Ascending aorta (tissue), 2 donors: ENCODE measurements at places on chromosomes 12 and 14.
A peak's percentile ranks its signal among the peaks of the same experiment; 100 is the strongest.

DNA sequence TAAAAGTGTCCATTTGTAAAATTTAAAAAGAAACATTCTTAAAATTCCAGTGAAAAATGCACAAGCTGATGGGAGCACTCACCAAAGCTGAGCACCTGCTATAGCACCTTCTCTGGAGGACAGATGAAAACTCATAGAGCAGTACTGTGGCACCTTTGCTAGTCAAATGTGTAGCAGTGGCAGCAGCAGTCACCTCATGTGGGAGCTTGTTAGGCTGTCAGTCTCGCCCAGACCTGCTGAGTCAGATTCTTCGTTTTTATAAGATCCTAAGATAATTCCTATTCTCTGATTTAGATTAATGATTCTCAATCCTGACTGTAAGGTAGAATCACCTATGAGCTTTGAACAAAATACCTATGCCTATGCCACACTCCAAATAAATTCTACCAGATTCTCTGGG, 325.8 kb downstream of the RPL10L start:
- DNase-seq, result no peak

DNA sequence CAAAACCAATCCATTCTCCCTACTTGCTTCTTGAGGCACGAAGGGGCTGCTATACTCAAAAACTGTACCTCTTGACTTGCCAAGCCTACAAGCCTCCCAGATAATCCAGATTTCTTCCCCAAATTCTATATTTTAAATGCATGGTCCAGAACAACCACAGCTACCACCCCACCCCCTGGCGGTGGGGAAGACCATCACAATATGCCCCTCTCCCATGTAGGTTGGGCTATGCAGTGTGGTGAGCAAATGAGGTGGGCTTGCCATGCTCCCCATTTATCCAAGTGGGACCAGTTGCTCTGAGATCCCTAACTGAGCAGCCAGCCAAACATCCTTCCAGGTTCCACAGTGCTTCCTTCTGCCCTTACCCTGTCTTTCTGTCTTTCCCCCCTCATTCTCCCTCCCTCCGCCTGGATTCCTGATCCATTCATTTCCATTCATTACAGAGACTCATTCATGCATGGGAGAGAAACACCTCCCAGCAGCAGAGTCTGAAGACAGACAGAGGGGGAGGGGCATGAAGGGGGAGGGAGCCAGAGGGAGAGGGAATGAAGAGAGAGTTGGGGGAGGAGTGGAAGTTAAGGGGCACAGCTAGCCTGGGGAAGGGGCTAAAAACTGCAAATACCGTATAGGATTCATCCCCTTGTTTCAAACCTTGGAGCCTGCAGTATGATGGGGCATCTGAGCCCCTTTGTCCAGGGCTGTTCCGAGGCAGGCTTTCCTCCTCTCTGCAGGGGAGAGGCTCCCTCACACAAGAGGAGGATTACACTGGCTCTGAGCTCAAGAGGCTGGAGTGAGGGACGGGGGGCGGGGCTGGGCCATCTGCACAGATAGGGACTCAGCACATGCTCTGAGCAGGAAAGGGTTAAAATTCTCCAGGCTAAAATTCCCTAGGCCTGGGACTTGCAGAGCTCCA, 4.4 kb downstream of the ZNF219 start:
- no peak for DNase-seq

DNA sequence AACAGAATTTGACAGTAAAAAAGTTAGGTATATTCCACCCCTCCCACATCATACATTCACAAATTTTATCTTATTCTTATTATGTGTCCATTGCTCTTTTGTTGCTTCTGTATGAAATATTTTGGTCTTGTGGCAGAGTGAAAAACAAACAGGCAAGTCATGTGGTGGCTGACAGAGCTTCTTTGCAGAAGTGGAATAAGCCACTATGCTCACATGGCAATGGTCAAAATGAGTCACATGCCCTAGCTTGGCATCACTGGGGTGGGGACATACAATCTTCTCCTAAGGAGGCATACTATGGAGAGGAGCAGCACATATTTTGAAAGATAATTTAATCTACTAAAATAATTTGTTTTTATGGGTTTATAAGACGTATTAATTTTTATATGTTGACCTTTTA, 27.7 kb upstream of the CMA1 start:
- DNase-seq, result no peak

DNA sequence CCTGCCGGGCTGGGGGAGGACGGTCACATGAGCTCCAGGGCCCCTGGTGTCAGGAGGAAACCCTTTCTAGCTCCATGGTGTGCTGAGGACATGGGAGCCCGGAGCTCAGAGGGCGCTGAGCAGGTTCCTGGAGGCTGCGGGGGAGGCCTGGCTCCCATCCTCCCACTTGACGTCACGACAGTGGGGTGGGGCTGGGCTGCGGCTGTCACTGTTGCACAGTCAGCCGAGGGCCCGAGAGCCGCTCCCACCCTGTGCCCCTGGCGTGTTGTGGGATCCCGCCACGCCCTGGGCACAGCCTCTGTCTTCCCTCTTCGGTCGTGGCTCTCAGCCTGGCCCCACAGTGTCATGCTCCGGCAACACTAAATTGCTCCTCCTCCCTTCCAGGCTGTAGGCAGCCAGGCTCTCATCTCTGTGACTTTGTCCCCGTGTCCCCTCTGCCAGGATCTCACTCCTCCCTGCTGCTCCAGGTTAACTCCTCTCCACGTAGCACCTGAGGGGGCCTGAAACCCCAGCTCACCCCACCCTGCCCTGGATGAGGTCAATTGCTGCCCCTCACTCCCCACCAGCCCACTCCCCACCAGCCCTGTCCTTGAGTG, 33.0 kb downstream of the BEGAIN start:
- DNase-seq, result no peak

DNA sequence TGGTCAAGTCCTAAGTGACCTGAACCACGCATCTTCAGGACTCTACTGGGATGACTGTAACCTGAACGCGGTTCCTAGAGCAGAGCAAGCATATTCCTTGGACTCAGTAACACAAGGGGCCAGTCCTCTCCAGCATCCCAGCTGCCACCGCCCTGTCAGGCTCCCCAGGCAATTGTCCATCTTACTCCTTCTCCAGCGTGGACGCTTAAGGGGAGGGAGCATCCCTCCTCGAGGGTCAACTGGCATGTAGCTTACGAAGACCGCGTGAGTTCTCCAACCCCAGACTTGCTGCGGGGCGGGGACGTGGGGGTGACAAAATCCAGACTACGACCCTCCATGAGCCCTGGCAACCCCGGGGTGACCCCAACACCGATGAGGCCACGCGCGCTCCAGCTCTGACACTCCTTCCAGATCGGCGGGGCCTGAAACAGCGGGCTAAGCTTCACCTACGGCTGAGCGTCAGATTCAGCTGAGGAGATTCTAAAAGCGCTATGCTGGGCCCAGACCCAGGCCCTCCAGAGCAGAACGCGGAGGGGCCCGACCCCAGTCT, 846 bp upstream of the MTHFD1 start:
- DNase-seq, result peak; percentile 71

DNA sequence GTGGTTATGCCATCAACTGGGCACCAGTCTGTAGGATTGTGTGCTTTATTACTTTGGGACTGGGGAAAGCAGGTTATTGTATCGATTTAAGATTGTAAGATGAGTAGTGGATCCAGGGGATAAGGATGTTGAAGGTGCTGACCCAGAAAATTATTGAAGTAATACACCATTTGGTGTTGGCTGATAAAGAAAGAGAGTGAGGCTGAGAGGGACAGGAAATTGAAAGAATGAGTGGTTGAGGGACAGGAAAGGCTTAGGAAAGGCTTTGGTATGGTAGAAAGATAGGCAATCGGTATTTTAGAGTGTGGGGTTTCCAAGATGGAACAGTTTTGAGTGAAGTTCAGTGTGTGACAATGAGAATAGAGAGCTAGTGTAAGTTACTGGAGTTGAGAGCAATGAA, 12.3 kb downstream of the PPHLN1 start:
- DNase-seq, result no peak

DNA sequence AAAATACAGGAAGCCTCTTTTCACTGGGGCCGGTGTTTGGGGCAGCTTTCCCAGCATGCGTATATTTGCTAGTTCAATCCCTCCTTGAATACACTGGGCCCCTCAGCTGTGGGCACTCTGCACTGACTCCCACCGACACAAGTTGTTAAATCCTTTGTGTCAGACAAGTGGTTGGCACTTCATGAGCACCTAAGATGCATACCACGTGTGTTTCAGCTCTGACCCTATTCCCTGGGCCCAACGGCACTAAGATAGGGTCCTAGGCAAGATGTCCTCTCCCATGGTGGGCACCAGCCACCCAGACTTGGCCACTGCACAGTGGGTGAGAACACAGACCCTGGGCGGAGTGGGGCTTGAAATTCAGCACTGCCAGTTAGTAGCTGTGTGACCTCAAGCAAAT, 173.8 kb downstream of the BCL11B start:
- no peak for DNase-seq

GRCh38 chr12:4011597-4011996, 138.4 kb upstream of the PARP11 start:
- DNase-seq, result no peak

DNA sequence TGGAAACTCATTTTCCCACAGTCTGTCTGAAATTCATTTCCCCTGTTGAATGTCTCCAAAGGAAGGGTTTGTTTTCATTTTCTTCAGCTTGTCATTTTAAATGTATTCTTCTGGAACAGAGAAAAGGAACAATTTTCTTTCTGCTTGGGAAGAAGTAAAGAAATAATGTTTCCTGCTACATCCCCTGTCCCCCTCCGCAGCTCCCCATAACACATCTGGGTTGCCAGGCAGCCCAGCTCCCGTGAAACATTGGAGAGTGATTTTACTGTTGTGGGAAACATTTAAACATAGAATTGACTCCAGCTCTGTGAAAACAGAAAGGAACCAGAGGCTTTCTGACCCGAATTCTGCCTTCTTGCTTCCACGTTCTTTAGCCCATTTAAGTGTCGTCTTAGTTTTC, 159.5 kb downstream of the TMEM132C start:
- DNase-seq, result no peak

- DNase-seq, result no peak
Measured at GRCh38 chr12:114848666-114849065, 164.7 kb upstream of the TBX3 start.
